ENCODE measurements at places on chromosomes 5 and 9.

DNA sequence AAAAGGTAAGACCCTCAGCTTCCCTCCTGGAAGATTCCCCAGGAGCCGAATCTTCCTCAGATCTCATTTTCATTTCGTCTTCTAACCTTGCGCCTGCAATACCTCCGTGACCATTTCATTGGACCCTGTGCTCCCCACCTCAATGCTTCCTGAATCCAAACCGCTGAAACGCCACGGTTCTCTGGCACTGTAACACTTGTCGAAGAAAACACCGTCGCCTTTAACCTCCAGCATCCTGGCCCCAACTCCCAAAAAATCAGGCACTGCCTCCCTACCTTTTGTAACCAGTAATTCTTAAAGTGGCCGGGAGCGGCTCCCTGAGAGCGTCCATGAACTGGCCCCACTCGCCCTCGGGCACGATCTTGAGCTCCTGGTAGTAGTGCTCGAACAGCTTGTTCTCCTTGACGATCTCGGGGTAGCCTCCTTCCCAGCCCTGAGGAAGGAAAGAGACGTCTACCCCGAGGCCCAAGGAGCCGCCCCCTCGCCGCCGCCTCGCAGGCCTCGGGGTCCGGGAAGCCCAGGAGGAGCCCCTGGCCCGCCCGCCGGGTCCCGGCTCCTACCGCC lies 438 bp downstream of the NSUN2 start:
- DNase-seq, result no peak

GRCh38 chr9:37293664-37294524 lies 128.6 kb upstream of the GRHPR start:
- DNase-seq, result no peak

DNA sequence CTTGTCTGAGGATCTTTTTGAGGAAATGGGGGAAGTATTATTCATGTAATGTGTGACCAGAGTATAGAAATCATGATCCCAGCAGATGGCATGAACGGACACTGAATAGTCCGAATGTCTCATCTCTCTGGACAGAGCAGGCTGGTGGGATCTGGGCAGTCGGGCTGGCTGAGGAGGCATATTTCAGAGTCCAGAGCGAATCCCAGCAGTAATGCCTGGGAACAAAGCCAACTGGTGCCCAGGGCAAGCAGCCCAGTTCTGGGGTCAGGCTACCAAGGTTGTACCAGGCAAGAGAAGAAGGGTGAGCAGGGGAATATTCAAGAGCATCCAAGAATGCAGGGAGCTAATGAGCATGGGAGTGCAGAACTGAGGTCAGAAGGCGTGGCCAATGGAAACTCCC lies 306.4 kb downstream of the ZSWIM6 start:
- no peak for DNase-seq

- DNase-seq, result no peak
Measured at GRCh38 chr9:93820667-93821306, 134.4 kb downstream of the BARX1 start.
